ENCODE measurements at places on chromosomes 4 and X.

DNA sequence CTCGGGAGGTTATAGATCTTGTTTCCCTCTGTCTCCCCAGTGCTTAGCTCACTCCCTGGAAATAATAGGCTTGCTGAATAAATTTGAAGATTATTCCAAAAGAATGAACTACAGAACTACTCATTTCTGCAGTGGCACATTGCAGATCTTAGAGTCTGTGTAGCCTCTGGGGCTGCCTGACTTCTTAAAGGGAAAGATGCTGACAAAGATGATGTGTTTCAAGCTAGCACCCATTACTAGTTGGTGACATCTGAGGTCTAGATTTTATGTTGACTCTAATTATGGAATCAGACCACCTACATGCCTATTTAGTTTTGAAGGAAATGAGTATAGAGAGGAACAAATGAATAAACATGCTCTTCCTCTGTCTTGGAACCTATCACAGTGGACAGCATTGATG lies 123.7 kb upstream of the KCNIP4 start:
- DNase-seq, result no peak

DNA sequence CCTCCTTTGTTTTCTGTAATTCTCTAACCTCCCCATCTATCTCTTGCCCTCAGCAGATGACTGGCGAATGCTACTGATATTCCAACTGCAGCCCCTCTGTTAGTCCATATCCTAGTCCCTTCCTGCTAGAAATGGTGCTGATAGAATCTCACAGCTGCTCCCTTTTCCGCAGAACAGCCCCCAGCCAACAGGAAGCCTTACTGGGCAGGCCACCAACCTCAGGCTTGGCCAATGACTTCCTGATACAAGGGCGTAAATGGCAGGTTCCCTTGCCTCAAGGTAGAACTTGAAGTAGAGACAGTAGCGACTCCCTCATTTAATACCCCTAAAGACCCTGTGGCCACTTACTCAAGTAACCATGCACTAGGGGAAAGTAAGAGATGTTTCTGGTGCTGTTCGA lies 26.7 kb upstream of the SLC2A9 start:
- no peak for DNase-seq

DNA sequence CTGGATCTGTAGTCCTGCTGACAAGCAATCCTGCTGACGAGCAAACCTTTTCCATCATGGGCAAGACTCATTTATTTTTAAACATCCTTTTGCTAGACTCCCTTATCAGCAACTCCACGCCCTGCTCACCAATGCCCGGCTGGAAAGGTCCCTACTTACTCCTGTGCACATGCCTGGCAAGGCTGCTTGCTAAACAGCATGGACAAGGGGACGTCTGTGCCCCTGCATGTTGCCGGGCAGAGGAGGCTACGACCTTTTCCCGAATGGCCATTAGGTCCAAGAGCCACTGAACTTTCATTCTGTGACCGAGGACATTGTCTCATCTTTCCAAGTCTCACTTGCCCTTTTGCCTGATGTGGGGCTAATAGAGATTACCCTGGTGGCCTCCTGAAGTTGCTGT lies 98.6 kb downstream of the MGST2 start:
- DNase-seq, result no peak

GRCh38 chr4:68447201-68447600 lies at the start of gene TMPRSS11E:
Gene TMPRSS11E (plus strand): TSS chr4:68447463. CDS start chr4:68447513, 50 bp downstream.
- DNase-seq, result peak; percentile 80

- no peak for DNase-seq
Measured at GRCh38 chr4:24956763-24957162, 43.9 kb upstream of the CCDC149 start.

- no peak for DNase-seq
Measured at GRCh38 chr4:148116969-148117368, 325.2 kb downstream of the NR3C2 start.

- DNase-seq, result no peak
Measured at GRCh38 chr4:177236886-177237285, 72.8 kb upstream of the NEIL3 start.

- DNase-seq, result no peak
Measured at GRCh38 chr4:152304220-152304619, 231.7 kb downstream of the FBXW7 start.

- DNase-seq, result no peak
Measured at GRCh38 chr4:163284304-163284703, 48.1 kb downstream of the NPY1R start.

GRCh38 chr4:70505151-70505748 lies 13.1 kb upstream of the AMTN start:
- peak; percentile 61 for DNase-seq

GRCh38 chr4:112523008-112523721 lies 7.2 kb upstream of the NEUROG2 start:
- DNase-seq, result no peak

GRCh38 chr4:72275381-72275780 lies 243.6 kb downstream of the NPFFR2 start:
- no peak for DNase-seq

DNA sequence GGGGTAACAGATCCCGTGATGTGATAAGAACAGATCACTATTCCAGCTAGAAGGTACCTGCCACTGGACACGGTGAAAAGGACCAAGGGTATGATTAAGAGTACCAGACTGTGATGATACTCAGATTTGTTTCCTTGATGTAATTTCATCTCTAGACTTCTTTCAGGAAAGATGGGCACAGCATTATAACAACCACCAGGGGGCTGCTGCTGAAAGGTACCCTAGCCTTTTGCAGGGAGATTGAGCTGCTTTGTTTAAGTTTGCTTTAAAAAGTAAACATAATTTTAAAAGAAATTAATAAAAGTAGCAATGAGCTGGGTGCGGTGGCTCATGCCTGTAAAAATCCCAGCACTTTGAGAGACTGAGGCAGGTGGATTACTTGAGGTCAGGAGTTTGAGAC lies 145.4 kb downstream of the EMCN start:
- no peak for DNase-seq

DNA sequence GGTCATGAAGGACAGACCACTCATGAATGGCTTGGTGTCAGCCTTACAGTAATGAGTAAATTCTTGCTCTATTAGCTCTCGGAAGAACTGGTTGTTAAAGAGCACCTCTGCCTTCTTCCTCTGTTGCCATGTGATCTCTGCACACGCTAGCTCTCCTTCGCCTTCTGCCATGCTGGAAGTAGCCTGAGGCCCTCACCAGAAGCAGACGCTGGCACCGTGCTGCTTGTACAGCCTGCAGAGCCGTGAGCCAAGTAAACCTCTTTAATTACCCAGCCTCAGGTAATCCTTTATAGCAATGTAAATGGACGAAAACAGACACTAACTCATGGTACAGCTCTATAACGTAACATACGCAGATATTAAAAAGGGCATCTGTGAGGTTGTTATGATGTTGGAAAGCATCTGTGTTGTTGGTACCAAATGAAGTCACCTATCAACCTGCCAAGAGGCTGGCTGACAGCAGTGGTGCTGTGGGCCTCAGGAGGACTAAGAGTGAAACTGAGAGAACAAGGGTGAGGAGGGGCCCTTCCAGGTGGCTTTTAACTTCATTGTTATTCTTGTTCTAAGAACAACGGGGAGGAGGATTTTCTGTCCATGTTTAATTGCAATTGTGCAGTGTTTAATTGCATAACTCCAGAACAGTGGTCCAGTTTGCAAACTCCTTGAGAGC lies 69.2 kb downstream of the CRMP1 start:
- DNase-seq, result no peak

DNA sequence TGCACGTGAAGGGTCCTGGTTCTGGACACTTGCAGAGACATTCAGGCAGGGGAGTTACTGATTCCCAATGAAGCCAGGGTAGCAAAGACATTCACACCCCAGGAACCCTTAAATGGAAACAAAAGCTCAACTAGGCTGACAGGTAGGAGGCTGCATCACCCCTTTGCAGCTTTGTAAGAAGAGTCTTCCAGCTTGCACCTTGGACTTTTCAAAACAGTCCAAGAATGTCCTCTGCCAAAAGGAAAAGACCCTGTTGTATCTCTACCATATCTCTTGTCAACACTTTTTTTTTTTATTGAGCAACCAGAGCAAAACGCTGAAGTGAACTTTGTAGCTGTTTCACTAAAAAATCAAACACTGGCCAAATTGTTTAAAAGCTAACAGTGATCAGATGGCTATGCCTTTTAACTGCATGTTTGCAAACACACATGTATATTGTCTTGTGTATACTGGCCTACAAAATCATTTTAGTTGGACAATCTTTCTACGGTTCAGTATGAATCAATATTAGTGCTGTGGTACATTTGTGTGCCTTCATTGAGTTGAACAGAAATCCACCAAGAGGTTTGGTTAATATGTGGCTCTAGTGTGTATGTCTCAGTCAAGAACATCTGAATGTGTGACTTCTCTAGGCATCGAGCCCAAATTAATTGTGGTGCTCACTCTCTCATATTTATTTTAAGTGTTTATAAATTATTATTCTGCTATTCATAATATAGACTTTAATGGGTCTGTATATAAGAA lies 18.5 kb upstream of the WWC2 start:
- no peak for DNase-seq

DNA sequence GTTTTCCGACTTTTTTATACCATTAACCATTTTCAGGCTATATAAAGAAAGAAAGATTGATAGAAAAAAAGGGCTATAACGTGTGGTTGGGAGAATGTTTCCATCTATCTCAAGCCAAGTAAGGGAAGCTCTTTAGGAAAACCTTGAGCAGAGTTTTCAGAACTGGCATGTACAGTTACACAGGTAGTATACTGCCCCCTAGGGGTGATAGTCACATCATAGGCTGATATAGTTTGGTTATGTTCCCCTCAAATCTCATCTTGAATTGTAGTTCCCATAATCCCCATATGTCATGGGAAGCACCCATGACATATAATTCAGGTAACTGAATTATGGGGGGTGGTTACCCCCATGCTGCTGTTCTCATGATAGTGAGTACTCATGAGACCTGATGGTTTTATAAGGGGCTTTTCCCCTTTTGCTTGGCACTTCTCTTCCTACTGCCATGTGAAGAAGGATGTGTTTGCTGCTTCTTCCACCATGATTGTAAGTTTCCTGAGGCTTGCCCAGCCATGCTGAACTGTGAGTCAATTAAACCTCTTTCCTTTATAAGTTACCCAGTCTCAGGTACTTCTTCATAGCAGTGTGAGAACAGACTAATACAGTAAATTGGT lies 186.8 kb downstream of the TMA16 start:
- DNase-seq, result peak; percentile 41

GRCh38 chr4:87322754-87323153 lies at the start of gene HSD17B13:
Gene HSD17B13 (minus strand): TSS chr4:87322882. CDS start chr4:87322841, 41 bp downstream.
- DNase-seq, result no peak

- DNase-seq, result no peak
Measured at GRCh38 chrX:16039363-16039762, 84.0 kb upstream of the GRPR start.

GRCh38 chr4:92600638-92601037 lies 296.9 kb downstream of the GRID2 start:
- no peak for DNase-seq

- no peak for DNase-seq
Measured at GRCh38 chrX:41692162-41692749, 3.5 kb downstream of the GPR34 start.

- DNase-seq, result no peak
Measured at GRCh38 chr4:180086480-180087190, 2156.6 kb upstream of the TENM3 start.

- no peak for DNase-seq
Measured at GRCh38 chrX:35819241-35819640, 21.1 kb downstream of the MAGEB16 start.

DNA sequence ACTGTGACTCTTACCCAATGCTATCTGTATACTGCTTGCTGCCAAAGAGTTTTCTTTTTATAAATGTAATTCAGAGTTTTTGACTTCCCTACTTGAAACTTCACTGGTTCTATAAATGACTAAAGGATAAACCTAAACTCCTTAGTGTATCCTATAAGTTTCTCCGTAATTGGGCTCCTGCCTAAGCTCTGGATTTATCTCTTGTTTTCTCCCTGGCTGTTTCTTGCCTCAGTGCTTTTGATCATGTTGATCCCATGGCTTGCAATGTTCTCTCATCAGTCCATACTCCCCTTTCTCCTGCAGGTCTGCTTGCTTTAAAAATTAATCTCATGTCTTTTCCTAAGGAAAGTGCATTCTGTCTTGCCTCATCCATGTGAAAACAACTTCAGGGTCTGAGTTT lies 1543.1 kb upstream of the IGFBP7 start:
- no peak for DNase-seq

DNA sequence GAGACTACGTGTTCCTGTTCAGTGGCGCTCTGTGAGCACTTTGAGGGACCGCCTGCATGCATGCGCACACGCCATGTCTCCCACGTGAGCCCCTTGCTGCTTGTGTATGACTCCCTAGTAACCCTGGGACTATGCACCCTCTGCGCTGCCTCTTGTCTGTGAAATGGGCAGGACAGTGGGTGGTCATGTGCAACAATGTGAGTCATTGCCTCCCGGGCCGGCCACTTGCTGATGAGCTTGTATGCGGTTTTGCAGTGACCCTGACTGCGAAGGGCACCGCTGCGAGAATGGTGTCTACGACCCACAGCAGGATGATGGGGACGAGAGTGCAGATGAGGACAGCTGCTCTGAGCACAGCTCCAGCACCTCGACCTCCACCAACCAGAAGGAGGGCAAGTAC lies 61.4 kb downstream of the TNIP2 start:
- no peak for DNase-seq

DNA sequence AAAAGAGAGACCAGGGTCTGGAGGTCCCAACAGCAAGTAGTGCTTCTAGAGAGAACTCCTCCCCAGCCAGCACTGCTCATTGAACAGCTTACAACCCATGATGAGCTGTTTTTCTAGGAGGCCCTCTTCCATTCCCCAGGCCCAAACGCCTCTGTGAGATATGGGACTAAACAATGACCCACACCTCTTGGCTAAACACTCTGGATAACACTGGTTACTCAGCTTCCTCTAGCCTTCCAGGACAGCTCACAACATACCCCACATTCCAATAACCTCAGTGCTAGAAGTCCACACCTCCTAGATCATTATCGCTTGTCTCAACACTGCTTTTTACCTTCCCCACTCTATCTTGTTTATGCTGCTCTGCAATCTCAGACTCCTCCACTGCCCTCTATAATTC lies 35.4 kb upstream of the PGRMC2 start:
- peak; percentile 41 for DNase-seq

DNA sequence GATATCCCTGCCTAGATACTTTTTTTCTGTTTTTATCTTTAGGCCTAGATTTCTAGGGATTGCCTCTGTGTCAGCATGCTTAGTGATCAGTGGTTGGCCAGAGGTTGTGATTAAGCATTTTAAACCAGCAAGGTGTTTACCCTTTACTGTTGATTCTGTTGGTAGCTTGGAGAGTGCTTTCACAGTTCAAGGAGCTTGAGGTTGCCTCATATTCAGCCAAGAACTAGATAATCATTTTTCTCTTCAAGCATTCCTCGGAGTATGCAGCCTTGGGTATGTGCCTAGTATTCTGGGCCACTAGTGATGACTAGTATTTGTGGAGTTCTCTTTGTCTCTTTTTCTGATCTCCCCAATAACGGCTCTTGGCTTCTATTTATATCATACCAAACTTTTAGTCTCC lies 20.4 kb downstream of the APOOL start:
- no peak for DNase-seq

All from HT-29 (cell line).